ENCODE measurements at places on chromosomes 2 and 18.

DNA sequence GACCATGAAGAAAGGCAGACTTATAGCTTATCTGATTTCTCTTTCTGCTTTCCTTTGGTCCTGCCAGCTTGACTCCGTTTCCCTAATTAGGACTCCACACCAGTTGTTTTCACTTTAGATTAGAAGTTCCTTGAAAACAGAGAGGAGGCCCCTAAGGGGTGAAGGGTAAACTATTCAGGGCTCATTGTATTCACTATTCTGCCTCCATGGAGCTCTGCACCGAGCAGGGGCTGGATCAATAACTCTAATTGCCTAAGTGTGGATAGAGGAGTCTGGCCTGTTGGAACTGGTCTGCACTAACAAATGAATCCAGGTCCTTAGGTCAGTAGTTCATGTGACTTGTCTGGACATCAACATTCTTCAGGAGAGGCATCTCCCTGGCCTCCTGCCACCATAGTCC is 36.1 kb upstream of the SKA1 start:
- no peak for DNase-seq

DNA sequence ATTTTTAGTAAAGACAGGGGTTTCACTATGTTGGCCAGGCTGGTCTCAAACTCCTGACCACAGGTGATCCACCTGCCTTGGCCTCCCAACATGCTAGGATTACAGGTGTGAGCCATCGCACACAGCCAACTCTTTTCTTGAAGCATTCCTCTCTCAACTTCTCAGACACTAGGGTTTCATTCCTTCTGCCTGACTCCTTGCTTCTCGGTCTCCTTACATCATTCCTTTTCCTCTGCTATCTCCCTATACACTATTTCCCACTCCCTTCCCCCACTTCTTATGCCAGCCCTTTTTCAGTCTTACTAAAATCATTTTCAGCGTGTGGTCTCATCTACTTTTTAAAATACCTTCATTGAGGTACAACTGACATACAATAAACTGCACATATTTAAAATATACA is 6.1 kb downstream of the SOS1 start:
- DNase-seq = no peak

DNA sequence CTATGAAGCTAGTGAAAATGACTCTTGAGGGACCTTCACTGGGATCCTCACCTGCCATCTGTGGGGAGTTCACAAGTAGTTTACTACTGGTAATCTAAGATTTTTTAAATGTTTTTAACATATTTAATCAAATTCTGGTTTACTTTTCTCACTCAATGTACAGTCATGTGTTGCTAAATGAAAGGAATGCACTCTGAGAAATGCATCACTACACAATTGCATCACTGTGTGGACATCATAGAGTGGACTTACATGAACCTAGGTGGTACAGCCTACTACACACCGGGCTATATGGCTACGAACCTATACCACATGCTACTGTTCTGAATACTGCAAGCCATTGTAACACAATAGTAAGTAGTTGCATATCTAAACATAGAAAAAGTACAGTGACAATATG is 528.0 kb downstream of the BCL11A start:
- no peak for DNase-seq

- no peak for DNase-seq
Measured at GRCh38 chr2:156319811-156320485, 12.6 kb downstream of the NR4A2 start.

DNA sequence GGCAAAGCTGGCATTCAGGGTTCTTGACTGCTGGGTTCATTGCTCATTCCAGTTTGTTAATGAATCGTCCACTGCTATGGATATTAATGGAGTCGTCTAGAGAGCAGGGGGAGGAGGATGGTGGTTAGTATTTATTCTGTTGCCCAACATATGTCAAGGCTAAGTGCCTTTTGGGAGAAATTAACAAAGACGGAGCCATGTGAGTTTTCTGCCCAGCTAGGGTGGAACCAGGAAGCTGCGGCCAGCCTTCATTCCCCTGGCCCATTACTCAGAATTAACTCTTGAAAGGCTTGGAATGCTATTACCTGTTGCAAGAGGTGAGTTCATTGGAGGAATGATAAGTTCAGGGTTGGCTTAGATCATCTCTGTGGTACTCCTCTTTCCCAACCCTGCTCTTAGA is 19.3 kb downstream of the IGFBP2 start:
- no peak for DNase-seq

- no peak for DNase-seq
Measured at GRCh38 chr18:8139891-8140406, 469.3 kb upstream of the RAB12 start.

DNA sequence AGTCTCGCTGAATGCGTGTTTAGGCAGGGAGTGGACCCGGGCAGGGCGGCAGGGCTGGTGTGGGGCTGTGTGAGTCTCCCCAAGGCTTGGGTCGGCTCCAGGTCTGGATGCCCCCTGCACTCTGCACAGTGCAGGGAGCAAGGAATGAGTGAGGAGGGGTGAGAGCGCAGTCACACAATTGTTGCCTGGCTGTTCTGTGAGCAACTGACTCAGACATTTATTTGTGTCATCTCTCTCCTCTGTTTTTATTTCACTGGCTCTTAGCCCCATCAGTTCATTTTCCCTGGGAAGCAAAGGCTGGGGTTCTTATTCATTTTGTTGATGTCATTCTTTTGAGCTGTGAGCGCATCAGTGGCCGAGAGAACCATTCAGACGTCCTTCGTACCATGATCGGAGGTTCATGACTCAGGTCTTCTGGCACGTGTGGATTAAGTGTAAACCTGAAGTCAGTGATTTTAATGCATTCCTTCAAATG is 61.1 kb downstream of the GATA6 start:
- no peak for DNase-seq

DNA sequence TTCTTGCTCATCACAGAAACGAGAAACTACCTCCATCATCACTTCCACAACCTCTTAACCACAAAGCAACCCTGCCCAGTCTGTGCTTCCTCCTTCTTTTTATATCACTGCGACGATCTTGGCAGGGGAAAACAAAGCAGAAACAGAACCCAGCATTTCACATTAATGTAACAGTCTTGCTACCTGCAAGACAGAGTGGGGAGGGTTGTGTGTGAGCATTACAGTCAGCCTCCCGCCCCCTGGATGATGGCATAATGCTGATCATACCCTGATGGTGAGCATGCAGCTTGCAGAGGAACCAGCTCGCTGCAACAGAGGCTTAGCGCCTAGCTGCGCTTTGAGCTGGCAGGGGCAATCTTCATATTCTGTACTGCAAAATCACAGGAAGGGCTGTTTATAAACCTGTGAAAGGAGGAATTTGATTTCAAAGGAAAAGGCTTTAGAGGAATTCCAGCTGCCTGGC is 376.1 kb downstream of the IRS1 start:
- DNase-seq = peak; percentile 11

- no peak for DNase-seq
Measured at GRCh38 chr2:170235860-170236679, 58.1 kb downstream of the MYO3B start.

GRCh38 chr2:30708491-30709290 is 98.6 kb downstream of the CAPN13 start:
- DNase-seq = peak; percentile 46

- DNase-seq = no peak
Measured at GRCh38 chr2:130877258-130877657, 40.5 kb downstream of the ARHGEF4 start.

DNA sequence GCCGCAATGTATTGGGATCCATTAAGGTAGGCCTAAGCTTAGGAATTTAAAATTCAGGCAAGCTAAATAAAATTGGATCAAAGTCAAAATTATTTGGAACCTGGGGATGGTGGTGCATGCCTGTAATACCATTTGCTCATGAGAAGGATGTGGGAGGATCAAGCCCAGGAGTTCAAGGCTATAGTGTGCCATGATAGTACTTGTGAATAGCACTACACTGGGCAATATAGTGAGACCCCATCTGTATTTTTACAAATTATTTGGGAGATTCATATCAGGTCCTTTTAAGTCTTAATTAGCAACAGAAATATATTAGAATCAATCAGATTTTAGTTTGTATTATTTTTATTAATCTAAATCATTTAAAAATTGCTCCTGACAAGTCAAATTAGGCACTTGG is 39.8 kb upstream of the TLK1 start:
- no peak for DNase-seq

GRCh38 chr18:79545736-79546171 is 133.8 kb upstream of the CTDP1 start:
- no peak for DNase-seq

GRCh38 chr2:12549641-12550040 is 167.1 kb upstream of the TRIB2 start:
- no peak for DNase-seq

DNA sequence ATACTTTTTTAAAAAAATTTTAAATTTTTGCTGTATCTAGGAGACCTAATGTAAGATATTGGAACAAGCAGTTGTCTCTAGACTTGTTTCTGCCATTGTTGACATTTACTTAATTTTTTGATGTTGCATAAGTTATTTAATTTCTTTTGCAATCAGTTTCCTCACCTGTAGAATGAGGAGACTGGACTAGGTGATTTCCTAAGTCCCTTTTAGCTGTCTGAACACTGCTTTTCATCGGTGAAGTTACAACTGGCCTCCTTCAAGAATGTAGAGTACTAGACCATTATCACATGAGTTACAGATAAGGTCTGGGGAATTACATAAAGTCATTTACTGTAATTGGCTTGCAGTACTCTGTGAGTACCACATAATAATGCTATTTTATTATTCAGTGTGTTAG is 147.6 kb downstream of the LTBP1 start:
- DNase-seq = no peak

DNA sequence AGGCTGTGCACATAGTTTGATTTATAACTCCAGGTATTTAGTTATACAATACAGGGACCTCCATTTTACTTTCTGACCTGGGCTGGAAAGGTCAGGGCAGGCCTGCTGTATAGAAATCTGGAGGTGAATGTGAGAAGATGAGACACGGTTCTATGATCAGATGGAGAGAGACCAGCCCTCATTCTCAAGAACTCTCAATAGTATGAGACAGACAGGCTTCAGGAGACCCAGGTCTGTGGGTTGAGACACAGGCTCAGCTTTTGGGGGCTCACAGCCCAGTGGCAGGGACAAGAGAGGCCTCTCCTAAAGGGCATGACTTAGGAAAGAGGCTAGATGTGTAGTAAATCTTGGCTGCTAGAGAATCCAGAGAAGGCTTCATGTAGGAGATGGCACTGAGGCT is 719 bp upstream of the ATP6V1B1 start:
- DNase-seq = no peak

GRCh38 chr2:56008661-56009431 is 85.3 kb upstream of the EFEMP1 start:
- no peak for DNase-seq

DNA sequence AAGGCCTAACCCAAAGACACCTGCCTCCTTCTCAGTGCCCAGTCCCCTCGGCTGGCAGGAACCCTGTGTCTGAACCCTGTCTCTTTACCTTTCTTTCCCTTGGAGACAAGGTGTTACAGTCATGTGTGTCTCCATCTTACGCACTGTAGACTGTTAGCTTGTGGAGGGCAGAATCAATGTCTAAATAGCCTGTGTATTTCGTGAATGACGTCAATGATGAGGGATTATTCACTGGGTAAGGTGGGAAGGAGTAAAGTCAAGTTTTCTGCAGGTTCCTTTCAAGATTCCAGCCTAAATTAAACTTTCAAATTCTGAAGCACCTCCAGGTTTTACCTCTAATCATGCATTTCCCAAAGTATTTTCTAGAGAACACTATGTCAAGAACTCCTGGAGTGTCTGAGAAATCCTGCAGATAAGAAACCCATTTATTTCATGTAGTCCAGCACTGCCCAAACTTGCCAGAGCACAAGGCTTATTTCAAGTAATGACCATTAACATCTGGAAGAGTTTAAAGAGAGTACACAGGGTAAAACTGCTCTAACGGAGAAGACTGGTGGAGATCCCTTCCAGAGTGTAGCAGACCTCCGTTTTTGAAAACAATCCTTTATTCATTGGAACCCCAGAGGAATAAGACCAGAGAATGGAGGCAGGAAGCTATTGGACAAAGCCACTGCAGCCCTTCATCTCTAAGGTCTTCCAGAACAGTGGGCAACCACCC is 72.8 kb downstream of the KCNF1 start:
- DNase-seq = no peak

- no peak for DNase-seq
Measured at GRCh38 chr2:73177645-73178255, 24.6 kb upstream of the NOTO start.

DNA sequence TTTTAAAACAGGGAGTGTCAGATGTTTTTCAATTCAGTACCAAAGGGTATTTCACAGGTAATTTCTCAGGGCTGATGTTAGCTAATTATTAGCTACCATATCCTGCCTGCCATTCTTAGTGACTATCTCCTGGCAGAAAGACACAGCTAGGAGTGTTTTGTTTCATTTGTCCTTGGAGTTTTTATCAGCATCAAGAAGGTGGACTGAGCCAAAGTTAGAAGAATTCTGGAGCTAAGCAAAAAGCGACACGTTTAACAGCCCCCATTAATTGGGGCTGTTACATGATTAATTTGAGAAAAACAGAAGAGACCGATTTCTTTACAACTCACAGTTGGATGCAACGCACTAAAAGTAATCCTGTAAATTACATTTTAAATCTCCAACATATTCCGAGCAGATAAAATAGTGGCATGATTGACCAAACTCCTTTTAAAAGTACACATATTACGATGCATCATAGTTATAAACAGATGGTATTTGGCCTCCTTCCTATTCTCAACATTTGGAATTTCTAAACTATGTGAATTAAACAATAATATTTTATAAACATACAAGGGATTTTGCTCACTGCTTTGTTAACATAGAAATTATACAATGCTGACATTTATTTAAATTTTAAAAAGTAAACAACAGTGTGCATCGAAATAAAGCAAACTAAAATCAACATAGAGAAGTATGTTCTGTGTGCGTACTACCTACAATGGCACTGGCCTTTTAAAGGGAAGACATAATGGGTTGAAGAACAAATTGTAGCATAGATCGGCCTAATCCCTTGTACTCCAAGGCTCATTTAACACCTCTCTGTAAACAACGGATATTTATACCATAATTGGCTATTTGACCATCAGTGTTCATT is 585.1 kb downstream of the ZEB2 start:
- no peak for DNase-seq

DNA sequence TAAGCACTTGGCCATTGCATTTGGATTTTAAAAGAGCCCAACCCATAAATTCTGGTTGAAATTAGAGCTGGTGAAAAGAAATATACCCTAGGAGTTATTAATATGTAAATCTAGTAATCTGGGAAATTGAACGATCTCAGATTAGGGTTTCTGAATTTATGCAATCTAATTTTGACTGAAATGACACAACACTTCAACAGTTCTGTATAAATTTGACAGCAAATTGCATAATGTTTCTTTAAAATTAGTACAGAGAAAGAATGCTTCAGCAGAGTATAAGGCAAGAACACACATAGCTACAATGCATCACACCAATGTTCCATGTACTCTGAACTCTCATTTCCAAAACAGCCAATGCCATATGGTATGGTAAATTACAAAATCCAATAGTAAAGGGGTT is 201.5 kb upstream of the ITGA4 start:
- DNase-seq = no peak

GRCh38 chr18:8681196-8681595 is 24.2 kb upstream of the MTCL1 start:
- DNase-seq = no peak

GRCh38 chr18:14959550-14959949 is 211.6 kb downstream of the ANKRD30B start:
- no peak for DNase-seq

Measured in stimulated activated effector memory CD8-positive, alpha-beta T cell treated with anti-CD3 and anti-CD28 coated beads, Interleukin-12 subunit alpha, Interleukin-12 subunit beta, amount 100 ng/mL, for 72 hours (primary cell).